Smooth muscle cell of the pulmonary artery (primary cell): ENCODE measurements at places on chromosomes 4 and X. TPM values are rescaled to one million over a fixed set of nuclear protein-coding genes. Genes with fewer than 3 reads are reported as not detected.

SSX2 gene
- not detected in 2 replicates for total RNA-seq

PNMA5 gene
- not detected in 2 replicates for total RNA-seq

ADGRL3 gene
- total RNA-seq: 0.56 and 7.9 TPM in 2 replicates

SULT1B1 gene
- total RNA-seq: 1.5 and 3.2 TPM in 2 replicates

GAGE12H gene
- not detected in 2 replicates for total RNA-seq

FGB gene
- not detected in 2 replicates for total RNA-seq

GPR173 gene
- total RNA-seq: 2.9 and 5.5 TPM in 2 replicates

NUDT9 gene
- total RNA-seq: 12.7 and 14.7 TPM in 2 replicates

CXCL6 gene
- total RNA-seq: 19.6 and 184 TPM in 2 replicates

NAT8L gene
- total RNA-seq: 0.13 and 0.76 TPM in 2 replicates

TCEAL3 gene
- 11.1 and 16.3 TPM in 2 replicates for total RNA-seq

EDA gene
- 0.30 and 1.8 TPM in 2 replicates for total RNA-seq

SRPX gene
- 244 and 500 TPM in 2 replicates for total RNA-seq

PPA2 gene
- total RNA-seq: 65.6 and 66.3 TPM in 2 replicates

FDCSP gene
- not detected in 2 replicates for total RNA-seq

ADGRA3 gene
- total RNA-seq: 23.0 and 35.9 TPM in 2 replicates

SPANXN2 gene
- not detected in 2 replicates for total RNA-seq
